ENCODE measurements at places on chromosomes 2 and 18.

- H3K36me3 ChIP-seq = no peaks in the 10 kb centered on the region
- H3K27me3 ChIP-seq = no peaks in the 10 kb centered on the region
- H3K27ac ChIP-seq = no peak overlapping the region
- no peak for DNase-seq
- H3K4me3 ChIP-seq = no peak overlapping the region
These were observed 31.2 kb downstream of the GULP1 start for GRCh38 chr2:188322569-188323551.

GRCh38 chr18:60292186-60292585 lies 80.4 kb downstream of the MC4R start:
- H3K4me1 ChIP-seq = no peaks in the 10 kb centered on the region
- H3K36me3 ChIP-seq = no peaks in the 10 kb centered on the region
- no peak for DNase-seq
- no peaks in the 10 kb centered on the region for H3K27me3 ChIP-seq

GRCh38 chr2:43132683-43133301 lies 93.6 kb downstream of the ZFP36L2 start:
- H3K27me3 ChIP-seq = no peaks in the 10 kb centered on the region
- DNase-seq = no peak
- H3K4me3 ChIP-seq = no peak overlapping the region

- H3K4me1 ChIP-seq = no peaks in the 10 kb centered on the region
- H3K27ac ChIP-seq = no peak overlapping the region
- H3K4me3 ChIP-seq = no peak overlapping the region
These were observed 179.9 kb upstream of the NETO1 start for GRCh38 chr18:73047688-73048087.

- H3K36me3 ChIP-seq = no peaks in the 10 kb centered on the region
- no peaks in the 10 kb centered on the region for H3K27me3 ChIP-seq
- DNase-seq = no peak
- peaks cover 4% of the 10 kb centered on the region for H3K4me1 ChIP-seq
- no peak overlapping the region for H3K4me3 ChIP-seq
These were observed 72.5 kb downstream of the DOCK10 start for GRCh38 chr2:224969633-224970260.

DNA sequence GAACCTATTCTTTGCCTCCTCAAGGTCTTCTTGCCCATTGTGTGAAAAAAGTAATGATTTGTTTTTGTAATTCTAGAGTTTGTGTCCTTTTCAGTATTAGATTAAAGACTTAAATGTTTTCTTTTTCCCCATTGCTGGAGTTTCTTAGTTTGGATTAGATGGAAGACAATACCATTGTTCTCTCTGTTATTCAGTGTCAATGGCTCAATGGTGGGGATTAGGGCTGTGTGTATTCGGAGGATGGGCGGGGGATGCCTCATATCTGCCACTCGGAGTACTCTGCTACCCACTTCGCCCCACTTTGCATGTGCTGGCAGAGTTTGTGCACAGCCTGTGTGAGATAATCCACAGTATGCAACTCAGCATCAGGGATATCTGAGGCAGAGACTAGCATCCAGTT lies 90.1 kb downstream of the KLHL29 start:
- DNase-seq = no peak
- no peaks in the 10 kb centered on the region for H3K27me3 ChIP-seq
- H3K36me3 ChIP-seq = no peaks in the 10 kb centered on the region
- H3K4me3 ChIP-seq = no peak overlapping the region
- H3K4me1 ChIP-seq = no peaks in the 10 kb centered on the region

- DNase-seq = no peak
- H3K4me3 ChIP-seq = no peak overlapping the region
- H3K27ac ChIP-seq = no peak overlapping the region
- H3K36me3 ChIP-seq = no peaks in the 10 kb centered on the region
- no peaks in the 10 kb centered on the region for H3K27me3 ChIP-seq
These were observed 109.8 kb upstream of the GULP1 start for GRCh38 chr2:188181884-188182283.

DNA sequence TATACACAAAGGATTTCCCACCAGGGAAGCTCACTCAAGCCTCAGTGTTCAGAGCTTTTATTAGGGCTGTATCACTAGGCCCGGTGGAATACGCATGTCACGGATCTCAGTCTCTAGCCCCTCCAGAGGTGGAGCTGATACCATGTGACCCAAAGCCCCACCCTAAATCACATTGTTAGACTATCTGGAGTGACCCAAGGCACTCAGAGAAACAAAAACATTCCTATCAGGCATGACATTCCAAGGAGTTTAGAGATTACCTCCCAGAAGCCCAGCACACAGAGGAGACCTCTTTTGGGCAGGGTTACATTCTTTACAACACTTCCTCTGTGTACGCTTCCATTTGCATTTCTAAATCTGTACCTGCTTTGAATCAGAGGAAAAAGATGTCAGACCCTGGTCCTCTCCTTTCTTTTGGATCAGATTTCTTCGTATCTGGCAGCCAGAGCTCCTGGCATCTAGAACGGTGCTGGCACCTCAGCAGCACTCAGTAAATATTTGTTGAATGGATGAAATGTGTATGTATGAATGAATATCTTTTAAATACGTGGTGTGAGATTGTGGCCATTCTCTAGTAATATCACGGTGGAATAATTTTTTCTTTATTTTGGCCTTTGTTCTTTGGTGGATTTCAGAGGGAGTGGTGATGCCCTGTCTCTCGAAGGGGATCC lies 37.7 kb upstream of the SMAD2 start:
- no peak overlapping the region for H3K27ac ChIP-seq
- no peaks in the 10 kb centered on the region for H3K36me3 ChIP-seq
- no peaks in the 10 kb centered on the region for H3K27me3 ChIP-seq
- DNase-seq = no peak
- no peak overlapping the region for H3K4me3 ChIP-seq
